ENCODE measurements at places on chromosomes 1 and 21.

GRCh38 chr1:206606867-206607266 lies 5.4 kb downstream of the EIF2D start:
- DNase-seq, result no peak

DNA sequence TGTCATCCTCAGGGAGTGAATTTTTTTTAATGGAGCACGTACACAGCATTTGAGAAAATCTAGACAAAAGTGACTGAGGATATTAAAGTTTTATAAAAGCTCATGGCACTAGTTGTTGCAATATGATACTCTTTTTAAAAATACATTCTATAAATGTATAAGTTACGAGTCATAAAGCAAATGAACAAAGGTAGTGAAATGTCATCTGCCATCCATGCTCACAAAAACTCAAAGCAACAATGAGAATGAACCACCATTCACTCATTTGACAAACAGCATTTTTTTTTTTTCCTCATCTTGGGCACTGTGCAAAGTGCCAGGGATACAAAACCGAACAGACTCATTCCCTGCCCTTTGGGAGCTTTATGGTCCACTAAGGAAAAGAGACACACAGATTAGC lies 38.7 kb downstream of the GPR137B start:
- DNase-seq, result no peak

DNA sequence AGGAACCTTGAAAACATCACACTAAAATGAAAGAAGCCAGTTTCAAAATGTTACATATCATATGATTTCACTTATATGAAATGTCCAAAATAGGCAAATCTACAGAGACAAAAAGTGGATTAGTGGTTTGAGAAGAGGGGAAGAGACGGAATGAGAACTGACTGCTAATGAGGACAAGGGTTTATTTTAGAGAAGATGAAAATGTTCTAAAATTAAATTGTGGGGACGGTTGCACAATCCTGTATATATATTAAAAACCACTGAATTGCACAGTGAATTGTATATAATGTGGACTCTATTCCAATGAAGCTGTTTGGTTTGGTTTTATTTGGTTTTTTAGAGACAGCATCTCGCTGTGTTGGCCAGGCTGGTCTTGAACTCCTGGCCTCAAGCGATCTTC lies 35.6 kb downstream of the PRPF38A start:
- no peak for DNase-seq

DNA sequence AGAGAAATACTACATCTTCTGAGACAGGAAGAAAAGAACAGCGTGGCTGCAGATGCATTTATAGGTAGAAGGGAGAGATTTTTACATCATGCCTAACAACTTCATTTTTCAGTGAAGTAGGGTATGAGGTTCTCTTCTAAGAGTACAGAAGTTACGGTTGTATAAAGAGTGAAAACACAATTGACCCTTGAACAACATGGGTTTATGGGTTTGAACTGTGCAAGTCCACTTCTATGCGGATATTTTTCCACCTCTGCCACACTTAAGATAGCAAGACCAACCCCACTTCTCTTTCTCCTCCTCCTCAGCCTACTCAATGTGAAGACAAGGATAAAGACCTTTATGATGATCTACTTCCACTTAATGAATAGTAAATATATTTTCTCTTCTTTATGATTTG lies 64.5 kb downstream of the RPAP2 start:
- no peak for DNase-seq

GRCh38 chr1:7586031-7586941 lies 184.8 kb upstream of the VAMP3 start:
- DNase-seq, result no peak

DNA sequence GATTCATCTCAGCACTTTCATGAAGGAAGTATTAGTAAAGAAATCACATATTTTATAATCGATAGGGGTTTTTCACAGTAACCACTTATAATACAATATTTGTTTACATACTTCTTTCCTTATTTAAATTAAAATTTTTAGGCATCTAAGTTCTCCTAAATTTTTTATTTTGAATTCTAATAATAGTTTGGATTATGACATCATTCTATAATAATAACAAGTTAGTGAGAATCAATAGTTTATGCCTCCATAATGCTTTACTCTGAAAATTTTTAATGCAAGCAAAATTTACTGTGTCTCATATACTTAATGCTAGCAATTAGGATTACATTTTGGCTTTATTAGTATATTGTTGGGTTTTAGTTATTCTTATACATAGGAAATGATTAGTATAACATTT lies 252.2 kb downstream of the ZP4 start:
- no peak for DNase-seq

- no peak for DNase-seq
Observed at GRCh38 chr1:76463849-76464248, 389.3 kb downstream of the ST6GALNAC3 start.

DNA sequence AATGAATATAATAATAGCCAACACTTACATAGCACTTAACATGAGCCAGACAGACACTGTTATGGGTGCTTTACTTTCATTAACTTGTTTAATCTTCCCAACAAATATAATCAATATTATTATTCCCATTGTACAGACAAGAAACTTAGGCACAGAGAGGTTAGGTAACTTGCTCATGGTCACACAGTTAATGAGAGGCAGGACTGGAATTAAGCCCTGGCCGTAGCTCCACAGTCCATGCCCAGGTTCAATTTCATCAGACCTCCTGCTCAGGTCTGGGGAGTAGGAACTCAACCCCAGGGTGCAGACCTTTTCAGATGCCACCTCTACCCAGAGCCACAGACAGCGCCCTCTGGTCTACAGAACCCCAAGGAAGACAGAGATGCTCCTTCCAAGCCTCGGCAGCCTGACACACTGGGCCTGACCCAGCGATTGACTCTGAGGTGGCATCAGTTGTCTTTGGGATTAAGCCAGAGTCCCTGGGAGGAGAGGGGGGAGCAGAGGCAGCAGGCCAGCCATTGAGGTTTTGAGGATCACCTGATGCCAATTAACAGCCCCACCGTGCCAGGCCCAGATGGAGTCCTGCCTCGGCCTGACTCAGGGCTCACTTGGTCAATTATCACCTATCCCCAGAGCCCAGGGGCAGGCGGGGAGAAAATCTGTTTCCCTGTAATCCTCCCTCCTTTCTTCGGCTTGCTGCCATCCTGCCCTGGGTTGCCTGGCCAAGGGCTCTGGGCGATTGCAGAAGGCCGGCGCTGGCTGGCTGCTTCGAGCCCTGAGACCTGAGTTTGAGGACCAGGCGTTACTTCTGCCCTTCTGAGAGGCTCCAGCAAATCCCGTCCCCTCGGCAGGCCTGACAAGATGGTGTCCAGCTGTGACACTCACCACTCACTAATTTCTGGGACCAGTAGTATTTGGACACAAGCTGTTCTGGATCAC lies 116.7 kb downstream of the LACTBL1 start:
- DNase-seq, result no peak

GRCh38 chr1:55888685-55889317 lies 673.6 kb upstream of the USP24 start:
- DNase-seq, result no peak

DNA sequence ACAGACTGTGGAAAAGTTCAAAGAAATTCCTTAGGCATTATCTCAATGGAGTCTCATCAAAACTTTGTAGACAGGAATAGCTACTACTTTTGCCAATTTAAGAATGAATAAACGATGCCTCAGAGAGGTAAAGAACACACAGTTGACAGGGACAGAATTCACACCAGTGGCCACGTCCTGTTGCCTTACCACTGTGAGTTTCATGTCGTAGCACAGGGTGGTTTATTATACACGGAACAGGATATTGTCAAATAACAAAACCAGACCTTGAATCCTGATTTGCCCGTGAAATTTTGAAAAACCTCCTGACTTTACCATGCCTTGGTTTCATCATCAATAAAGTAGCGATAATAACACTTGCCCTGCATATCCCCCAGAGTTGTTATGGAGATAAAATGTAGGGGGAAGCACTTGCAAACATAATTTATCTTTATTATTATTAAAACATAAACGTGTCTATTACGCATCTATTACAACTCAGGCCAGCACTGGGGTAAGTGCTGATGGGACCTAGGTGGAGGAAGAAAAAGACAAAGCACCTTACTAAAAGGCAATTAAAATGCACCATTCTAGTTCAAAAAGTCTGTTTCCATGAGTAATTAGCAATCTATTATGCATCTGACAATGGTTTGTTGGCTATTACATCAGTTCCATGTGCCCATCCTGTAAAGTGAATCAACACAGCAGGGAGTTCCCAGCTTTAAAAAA lies 408.1 kb upstream of the RUNX1 start:
- DNase-seq, result no peak

- no peak for DNase-seq
Observed at GRCh38 chr1:172230526-172230925, 190.0 kb upstream of the C1orf105 start.

DNA sequence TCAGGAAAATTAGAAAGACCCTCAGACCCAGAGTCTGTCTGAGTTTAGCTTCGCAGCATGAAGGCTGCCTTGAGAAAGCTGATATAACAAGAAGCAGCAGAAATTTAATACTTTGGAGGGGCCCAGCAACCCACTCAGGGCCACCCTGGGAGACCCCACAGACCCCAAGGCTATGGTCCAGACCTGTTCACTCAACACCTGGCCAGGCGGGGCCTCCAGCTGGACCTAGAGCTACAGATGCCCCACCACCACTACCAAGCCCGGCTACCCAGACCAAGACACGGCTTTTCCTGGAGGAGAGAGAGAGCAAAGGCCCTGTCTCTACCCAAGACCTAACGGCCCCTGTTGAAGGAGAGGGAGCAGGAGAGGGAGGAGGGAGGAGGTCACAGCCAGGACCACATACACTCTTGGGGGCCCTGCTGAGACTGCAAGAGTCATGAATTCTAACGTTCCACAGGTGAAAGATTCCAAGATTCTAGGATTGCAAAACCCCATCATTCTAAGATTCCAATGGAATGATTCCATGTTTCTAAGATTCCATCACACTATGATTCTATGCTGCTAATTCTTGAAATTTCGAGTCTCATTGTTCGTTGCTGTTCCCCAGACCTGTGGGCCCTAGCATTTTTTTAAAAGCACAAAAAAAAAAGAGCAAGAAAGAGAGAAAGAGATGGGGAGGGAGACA lies 53.2 kb downstream of the LACTBL1 start:
- DNase-seq, result no peak
